Thoracic aorta (tissue), 2 donors: ENCODE measurements at places on chromosomes 5 and 9. TPM values are rescaled to one million over a fixed set of nuclear protein-coding genes. Genes with fewer than 3 reads are reported as not detected.

DNA sequence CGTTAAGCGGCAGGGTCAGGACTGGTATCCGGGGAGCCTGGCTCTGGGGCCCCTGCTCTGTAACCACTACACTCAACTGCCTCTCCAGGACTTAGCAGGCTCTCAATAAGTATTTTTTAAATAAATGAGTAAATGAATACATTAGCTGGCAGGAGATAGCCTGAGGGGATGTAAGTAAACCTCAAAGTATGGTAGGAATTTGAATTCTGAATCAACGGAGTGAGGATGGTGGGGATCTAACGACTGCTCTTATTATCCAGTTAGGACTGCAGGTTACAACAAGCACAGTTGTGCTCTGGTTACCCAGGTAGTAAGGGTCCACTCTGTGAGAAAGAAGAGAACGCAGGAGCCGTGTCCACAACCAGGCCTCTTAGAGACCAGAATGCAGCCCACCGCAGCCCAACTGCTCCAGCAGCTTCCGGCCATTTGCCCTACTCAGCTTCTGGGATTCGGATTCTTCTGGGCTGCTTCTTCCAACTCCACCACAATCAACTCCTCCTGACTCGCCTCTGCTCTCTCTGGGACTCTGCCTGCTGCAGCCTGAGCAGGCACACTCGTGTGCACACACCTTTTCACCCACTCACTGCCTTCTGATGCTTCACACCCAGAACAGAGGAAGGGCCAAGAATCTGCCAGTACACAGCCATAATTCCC is 52.6 kb downstream of the MED27 start:
- no peaks in the 10 kb centered on the region for H3K27me3 ChIP-seq
- DNase-seq, result no peak
- no peak overlapping the region for H3K4me3 ChIP-seq
- H3K36me3 ChIP-seq, result no peaks in the 10 kb centered on the region

Gene TRIM41
- total RNA-seq, result 12.2 TPM

DNA sequence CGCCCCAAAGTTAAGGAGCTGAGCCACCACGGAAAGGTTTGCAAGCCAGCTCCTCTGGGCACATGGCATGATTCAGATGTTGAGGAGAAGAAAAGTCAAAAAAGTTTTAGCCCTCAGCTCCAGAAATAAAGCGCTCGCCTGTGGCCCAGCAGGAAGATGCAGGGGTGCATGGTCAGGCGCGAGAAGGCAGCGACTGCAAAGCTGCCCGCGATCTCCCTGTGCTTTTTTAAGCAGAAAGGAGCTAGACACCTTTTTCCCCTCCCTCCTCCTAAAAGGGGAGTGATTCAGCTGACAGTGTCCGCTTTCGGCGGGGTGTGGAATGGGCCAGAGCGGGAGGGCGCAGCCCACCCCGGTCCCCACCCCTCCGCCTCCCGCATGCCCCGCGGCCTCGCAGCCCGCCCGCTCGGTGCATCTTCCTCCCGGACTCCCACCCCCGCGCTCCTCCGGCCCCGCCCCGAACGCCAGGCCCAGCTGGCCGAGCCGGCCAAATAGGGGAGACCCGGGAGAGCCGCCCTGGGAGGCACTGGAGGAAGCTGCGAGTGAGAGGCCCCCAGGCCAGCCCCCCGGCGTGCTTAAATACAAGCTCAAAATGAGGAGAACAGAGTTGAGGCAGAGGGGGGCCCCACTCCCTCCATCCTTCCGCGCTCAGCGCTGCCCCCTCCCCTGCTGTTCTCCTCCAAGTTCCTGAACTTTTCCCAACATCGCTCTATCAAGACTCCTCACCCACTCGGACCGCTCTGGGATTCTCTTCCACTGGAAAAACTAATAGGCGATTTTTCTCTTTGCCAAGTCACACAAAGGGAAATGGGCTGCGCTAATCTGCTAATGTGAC is at the start of gene ADAMTS12:
TSS of gene ADAMTS12 (minus strand) at position 203 of the 832 bp plus-strand sequence. CDS start at position 69, 134 bp downstream.
- peaks cover 13% of the 10 kb centered on the region for H3K4me1 ChIP-seq
- DNase-seq, result no peak
- peak within 1 kb of the TSS; percentile 33 for H3K27ac ChIP-seq
- H3K4me3 ChIP-seq, result peak within 1 kb of the TSS; percentile 70
- no peaks in the 10 kb centered on the region for H3K36me3 ChIP-seq

GRCh38 chr5:119383008-119383407 is 27.2 kb downstream of the TNFAIP8 start:
- H3K36me3 ChIP-seq, result no peaks in the 10 kb centered on the region
- no peaks in the 10 kb centered on the region for H3K27me3 ChIP-seq
- peaks cover 14% of the 10 kb centered on the region for H3K4me1 ChIP-seq
- H3K4me3 ChIP-seq, result no peak overlapping the region
- no peak for DNase-seq
- no peak overlapping the region for H3K27ac ChIP-seq

DNA sequence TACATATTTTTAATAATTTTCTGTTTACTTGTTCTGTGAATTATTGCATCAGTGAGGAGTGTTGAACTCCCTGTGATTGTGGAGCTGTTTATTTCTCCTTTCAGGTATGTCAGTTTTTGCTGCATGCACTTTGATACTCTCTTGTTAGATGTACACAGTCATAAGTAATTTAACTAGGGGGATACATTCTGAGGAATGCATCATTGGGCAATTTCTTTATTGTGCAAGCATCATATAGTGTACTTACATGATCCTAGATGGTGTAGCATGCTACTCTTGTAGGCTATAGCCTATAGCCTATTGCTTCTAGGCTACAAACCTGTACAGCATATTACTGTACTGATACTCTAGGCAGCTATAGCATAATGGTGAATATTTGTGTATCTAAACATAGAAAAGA is 9.5 kb downstream of the DENND4C start:
- H3K4me3 ChIP-seq, result no peak overlapping the region
- no peak overlapping the region for H3K27ac ChIP-seq
- H3K4me1 ChIP-seq, result no peaks in the 10 kb centered on the region
- DNase-seq, result no peak
- H3K36me3 ChIP-seq, result peaks cover 10% of the 10 kb centered on the region

DNA sequence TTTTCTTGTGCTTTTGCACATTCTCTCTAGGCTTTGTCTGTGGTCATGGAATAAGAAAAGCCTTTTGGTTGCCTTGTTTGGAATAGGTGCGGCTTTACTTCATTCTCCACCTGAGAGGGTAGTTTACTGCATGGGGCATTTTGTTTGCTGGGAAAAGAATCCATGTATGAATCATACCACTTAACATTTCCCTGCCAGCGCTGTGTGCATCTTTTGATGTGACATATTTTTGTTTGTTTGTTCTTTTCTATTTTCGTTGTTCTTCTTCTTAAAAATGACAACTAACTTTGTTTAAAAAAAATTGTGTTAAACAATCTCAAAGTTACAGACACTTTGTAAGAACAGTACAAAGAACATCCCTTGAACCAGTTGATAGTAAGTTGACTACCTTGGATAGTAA is 113.2 kb downstream of the GCNT1 start:
- no peaks in the 10 kb centered on the region for H3K27me3 ChIP-seq
- H3K36me3 ChIP-seq, result no peaks in the 10 kb centered on the region
- peak overlapping the region; percentile 73 for H3K4me3 ChIP-seq
- peaks cover 2% of the 10 kb centered on the region for H3K4me1 ChIP-seq
- H3K27ac ChIP-seq, result no peak overlapping the region

DNA sequence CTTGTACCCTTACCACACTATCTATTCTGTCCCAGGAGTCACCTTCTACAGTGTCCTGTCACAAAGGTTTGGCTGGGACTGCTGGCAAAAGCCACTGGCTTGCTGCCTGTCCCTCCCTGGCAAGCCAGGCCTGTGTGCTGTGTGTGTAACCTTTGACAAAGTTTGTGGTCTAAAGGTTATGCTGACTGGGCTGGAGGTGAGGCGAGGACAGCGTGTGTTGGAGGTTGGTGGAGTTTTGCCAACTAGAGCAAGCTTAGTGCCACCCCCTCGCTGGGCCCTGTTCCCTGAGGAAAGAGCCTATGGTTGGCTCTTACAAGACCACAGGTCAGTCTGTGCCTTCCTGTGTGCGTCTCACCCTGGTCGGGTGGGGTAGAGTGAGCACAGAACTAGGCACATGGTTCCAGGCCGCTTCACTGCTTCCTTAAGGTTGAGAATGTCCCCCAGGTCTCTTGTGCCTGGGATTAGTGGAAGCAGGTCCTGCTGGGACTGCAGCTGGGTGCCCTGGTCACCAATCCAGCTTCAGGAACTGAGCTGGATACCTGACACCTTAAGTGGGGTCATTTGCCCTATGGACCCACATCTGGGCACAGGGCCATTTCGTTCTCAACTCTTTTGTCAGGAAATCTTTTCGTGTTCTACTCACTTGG is 152.2 kb downstream of the GADD45G start:
- DNase-seq, result no peak
- H3K4me1 ChIP-seq, result no peaks in the 10 kb centered on the region
- H3K27ac ChIP-seq, result no peak overlapping the region

- H3K27ac ChIP-seq, result peak overlapping the region; percentile 17
- peaks cover 22% of the 10 kb centered on the region for H3K4me1 ChIP-seq
- no peak for DNase-seq
- no peaks in the 10 kb centered on the region for H3K36me3 ChIP-seq
- H3K27me3 ChIP-seq, result no peaks in the 10 kb centered on the region
These were observed 10.8 kb downstream of the KCNV2 start for GRCh38 chr9:2727966-2728613.

Gene TLR4
- 94.5 TPM for total RNA-seq

- no peak overlapping the region for H3K27ac ChIP-seq
- DNase-seq, result no peak
- no peak overlapping the region for H3K4me3 ChIP-seq
- no peaks in the 10 kb centered on the region for H3K27me3 ChIP-seq
- no peaks in the 10 kb centered on the region for H3K36me3 ChIP-seq
These were observed 80.2 kb downstream of the PLAC8L1 start for GRCh38 chr5:146025114-146025680.

GRCh38 chr5:154583671-154584177 is 105.7 kb upstream of the HAND1 start:
- no peaks in the 10 kb centered on the region for H3K36me3 ChIP-seq
- H3K4me3 ChIP-seq, result no peak overlapping the region
- no peak overlapping the region for H3K27ac ChIP-seq
- DNase-seq, result no peak
- H3K27me3 ChIP-seq, result no peaks in the 10 kb centered on the region
- no peaks in the 10 kb centered on the region for H3K4me1 ChIP-seq

GRCh38 chr9:119278171-119278570 is 91.1 kb downstream of the BRINP1 start:
- no peaks in the 10 kb centered on the region for H3K27me3 ChIP-seq
- H3K4me1 ChIP-seq, result peaks cover 18% of the 10 kb centered on the region
- no peak overlapping the region for H3K27ac ChIP-seq
- no peak overlapping the region for H3K4me3 ChIP-seq
- H3K36me3 ChIP-seq, result no peaks in the 10 kb centered on the region
- DNase-seq, result no peak

Gene SLC46A2
- total RNA-seq, result 2.0 TPM

Gene PCA3
- total RNA-seq, result not detected

DNA sequence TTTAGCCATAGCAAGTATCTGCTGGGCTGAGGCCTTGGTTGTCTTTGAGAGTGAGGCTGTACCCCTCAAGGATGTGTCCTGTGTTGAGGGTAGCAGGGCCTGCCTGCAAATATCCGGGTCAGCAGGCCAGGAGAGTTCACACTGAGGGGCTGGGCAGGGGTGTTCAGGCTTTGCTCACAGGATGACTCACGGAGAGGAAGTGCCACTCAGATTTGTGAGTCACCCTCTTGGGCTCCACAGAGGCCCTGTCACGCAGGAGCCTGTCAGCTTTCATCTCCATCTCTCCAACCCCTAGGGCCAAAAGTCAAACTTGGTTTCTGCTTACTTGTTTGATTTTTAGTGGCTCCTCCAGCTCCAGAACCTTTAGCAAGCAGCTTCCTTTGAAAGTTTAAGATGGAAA is 211.5 kb downstream of the SEC61B start:
- no peaks in the 10 kb centered on the region for H3K27me3 ChIP-seq
- H3K36me3 ChIP-seq, result no peaks in the 10 kb centered on the region
- no peak overlapping the region for H3K27ac ChIP-seq

- H3K4me3 ChIP-seq, result no peak overlapping the region
- H3K36me3 ChIP-seq, result no peaks in the 10 kb centered on the region
- DNase-seq, result no peak
- no peaks in the 10 kb centered on the region for H3K27me3 ChIP-seq
- no peak overlapping the region for H3K27ac ChIP-seq
These were observed 119.0 kb upstream of the SLC25A48 start for GRCh38 chr5:135715267-135716055.

DNA sequence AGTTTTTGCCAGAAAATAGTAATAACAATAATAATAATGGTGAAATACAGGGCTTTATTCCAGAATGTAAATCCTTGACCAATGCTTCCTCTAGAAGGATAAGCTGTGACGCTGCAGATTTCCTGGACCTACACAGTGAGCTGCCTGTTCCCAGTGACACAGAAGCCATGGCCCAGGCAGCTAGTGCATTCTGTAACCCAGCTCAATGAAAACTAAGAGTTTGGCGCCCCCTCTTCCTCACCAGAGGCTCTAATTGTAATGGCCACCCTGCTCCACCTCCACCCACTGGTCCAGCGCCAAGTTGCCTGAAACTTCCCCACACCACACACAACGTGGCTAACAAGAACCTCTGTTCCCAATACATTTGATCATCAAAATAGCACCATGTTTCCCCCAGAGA is 248.1 kb downstream of the CETN3 start:
- no peak overlapping the region for H3K4me3 ChIP-seq
- H3K27me3 ChIP-seq, result no peaks in the 10 kb centered on the region
- H3K4me1 ChIP-seq, result no peaks in the 10 kb centered on the region

- H3K4me3 ChIP-seq, result no peak overlapping the region
- H3K27me3 ChIP-seq, result no peaks in the 10 kb centered on the region
- H3K27ac ChIP-seq, result no peak overlapping the region
- DNase-seq, result no peak
- no peaks in the 10 kb centered on the region for H3K4me1 ChIP-seq
- H3K36me3 ChIP-seq, result no peaks in the 10 kb centered on the region
These were observed 147.0 kb upstream of the FOXD4L5 start for GRCh38 chr9:65432051-65432450.

Gene UGT3A1
- not detected for total RNA-seq

- H3K36me3 ChIP-seq, result no peaks in the 10 kb centered on the region
- no peak overlapping the region for H3K4me3 ChIP-seq
- H3K27me3 ChIP-seq, result no peaks in the 10 kb centered on the region
- H3K4me1 ChIP-seq, result peaks cover 8% of the 10 kb centered on the region
- H3K27ac ChIP-seq, result no peak overlapping the region
- DNase-seq, result no peak
These were observed 38.0 kb downstream of the KCNV2 start for GRCh38 chr9:2755285-2755684.

DNA sequence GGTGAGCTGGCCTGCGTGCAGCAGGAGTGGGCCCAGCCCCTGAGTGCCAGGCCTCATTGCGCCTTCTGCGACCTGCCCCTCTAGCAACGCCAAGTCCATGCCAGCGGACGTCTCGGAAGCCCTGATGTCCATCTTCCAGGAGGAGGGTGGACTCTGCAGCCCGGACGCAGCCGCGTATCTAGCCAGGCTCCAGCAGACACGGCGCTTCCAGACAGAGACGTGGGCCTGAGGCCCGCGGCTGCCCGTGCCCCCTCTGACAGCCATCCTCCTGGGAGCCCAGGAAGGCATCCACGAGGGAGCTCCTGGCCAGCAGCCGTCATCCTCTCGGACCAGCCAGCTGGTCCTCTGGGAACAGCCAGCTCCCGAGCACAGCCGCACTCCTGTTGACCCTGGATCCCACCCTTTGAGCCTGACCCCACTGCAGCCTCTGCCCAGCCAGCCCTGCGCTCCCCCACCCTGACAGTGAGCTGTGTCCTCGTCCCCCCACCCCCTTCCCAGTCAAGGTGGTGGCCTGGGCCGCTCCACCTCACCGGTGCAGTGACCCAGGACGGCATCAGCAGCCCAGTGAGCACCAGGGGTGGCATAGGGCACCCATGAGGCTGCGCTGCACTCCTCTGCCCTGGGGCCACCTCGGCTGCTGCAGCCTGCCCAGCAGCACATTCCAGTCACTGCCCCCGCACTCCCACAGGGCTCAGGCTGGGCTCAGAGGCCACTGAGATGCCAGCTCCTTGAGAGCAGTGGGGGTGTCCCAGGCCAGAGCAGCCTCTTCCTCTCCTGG is 5.7 kb downstream of the RNF208 start:
- H3K4me3 ChIP-seq, result no peak overlapping the region
- no peaks in the 10 kb centered on the region for H3K4me1 ChIP-seq
- no peaks in the 10 kb centered on the region for H3K27me3 ChIP-seq
- no peak overlapping the region for H3K27ac ChIP-seq
- no peak for DNase-seq

Gene SLC38A9
- total RNA-seq, result 19.6 TPM
